ENCODE measurements at places on chromosomes 1 and 21.
A peak's percentile ranks its signal among the peaks of the same experiment; 100 is the strongest.

DNA sequence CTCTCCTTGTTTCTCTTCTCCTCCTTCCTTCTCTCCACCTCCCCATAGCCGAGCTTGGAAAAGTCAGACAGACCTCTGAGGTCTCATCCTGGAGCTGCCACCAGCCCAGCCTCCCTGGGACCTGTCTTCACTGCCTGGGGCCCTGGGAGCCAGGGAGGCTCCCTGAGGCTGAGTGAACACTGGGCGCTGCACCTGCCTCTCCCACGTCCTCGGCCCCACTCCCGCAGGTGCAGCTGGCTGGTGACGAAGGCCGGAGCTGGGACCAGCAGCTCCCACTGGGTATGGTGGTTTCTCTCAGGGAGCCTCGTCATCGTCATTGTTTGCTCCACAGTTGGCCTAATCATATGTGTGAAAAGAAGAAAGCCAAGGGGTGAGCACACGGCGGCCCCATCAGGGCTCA lies 5.3 kb downstream of the TNFRSF14 start:
- no peak for DNase-seq

DNA sequence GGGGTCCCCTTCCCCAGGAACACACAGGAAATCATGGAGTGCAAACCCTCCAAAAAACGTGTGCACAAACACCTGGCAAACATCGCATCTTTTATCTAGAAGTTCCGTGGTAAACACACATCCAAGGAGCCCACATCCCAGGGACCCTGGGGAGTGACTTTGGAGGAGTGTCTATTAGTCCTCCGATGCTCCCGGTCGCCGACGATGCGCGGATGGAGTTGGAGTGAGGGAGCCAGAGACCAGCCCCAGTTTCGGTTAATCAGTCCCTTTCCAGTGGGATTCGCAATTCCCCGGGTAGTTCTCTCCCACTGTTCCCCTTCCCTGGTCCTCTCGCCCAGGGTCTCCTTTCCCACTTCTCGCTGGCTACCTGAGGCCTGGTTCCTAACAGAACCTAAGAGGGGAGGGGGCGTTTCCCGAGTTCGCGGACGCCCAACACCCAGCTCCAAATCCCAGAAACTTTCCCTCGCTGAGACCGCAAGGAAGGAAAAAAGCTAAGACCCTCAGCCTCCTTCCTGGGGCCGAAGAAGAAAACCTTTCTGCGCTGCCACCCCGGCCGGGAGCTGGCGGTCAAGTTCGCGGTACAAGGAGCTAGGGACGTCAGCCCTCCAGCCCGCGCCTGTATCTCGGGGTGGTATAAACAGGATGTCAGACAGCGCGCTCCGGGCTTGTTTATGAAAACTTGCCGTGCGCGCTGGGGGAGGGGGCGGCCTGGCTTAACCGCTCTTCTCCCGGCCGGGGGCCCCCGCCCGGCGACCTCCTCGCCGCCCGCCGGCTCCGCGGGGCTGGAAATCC lies 787 bp downstream of the JAK1 start:
- DNase-seq = no peak

- no peak for DNase-seq
Measured at GRCh38 chr1:55468142-55468795, 253.1 kb upstream of the USP24 start.

- DNase-seq = no peak
Measured at GRCh38 chr1:182381962-182382819, 9.4 kb downstream of the GLUL start.

- DNase-seq = no peak
Measured at GRCh38 chr1:203508463-203509073, 14.6 kb downstream of the OPTC start.

GRCh38 chr1:182720463-182720862 lies 36.1 kb upstream of the RGS8 start:
- DNase-seq = no peak

DNA sequence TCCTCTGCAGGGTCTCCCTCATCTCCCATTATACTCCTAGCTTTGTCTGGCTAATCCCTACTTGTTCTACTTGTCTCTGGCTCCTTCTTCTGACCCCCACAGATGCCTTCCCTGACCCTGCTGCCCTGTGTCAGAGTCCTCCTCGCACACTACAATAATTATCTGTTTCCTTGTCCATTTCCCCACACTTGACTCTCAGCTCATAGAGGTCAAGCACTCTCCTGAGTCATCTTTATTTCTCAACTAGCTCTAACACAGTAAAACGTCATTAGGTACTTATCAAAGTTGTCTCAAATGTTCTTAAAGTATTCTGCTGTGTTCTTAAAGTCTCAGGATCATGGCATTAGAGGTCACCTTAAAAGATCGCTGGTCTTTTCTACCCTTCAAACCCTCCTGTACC lies 47.1 kb downstream of the C8A start:
- no peak for DNase-seq

- no peak for DNase-seq
Measured at GRCh38 chr1:116763787-116764465, 9.7 kb downstream of the CD2 start.

- no peak for DNase-seq
Measured at GRCh38 chr1:47765236-47765635, 231.9 kb downstream of the TRABD2B start.

DNA sequence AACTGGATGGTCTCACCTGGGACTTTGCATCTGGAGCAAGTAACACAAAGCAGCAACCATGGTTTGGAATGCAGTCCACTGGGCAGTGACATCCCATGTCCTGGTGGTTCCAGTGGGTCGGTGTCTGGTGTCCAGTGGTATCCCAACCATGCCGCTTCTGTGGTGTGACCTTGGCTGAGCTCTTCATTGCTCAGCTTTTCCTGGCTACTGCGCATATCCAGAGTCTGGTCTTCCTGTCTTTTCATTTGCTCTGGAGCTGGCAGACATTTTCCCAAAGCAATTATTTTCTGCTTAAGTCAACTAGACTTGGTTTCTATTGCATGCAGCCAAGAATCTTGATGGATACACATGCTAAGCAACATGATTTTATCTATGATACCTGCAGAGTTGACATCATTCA lies 28.4 kb upstream of the CD2 start:
- DNase-seq = no peak

GRCh38 chr1:1123581-1124507 lies 8.0 kb upstream of the C1orf159 start:
- no peak for DNase-seq

DNA sequence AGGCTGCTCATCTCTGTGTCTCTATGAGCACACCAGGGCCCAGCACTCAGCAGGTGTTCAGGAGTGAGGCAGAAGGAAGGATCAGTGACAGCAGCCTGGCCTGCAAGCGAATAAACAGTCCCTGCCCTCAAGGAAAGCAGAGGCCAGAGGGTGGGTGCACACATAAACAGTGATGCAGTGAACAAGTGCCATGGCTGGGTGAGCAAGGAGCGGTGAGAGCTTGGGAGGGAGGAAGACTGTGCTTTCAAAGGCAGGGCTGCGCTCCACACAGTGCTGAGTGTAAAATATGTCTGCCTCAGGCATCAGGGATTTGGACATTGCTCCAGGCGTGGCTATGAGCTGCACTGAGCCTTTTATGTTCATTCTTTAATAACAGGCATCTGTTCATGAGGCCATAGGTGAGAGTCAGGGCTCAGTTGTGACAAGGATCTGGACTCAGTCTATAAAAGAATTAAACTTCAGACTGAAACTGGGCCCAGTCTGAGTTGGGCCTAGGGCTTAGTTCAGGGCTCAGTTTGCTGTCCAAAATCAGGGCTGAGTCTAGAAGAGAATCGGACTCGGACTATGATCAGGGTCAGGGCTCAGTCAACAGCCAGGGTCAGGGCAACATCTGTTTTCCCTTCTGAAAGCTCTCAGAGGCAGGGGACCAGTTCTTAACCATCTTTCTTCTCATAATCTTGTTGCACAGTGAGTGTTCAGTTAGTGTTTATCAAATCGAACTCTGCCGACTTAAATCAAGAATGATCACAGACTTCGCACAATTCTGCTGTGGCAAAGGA lies 213.7 kb downstream of the FOXD2 start:
- DNase-seq = no peak

- DNase-seq = no peak
Measured at GRCh38 chr1:60762176-60762575, 320.2 kb upstream of the NFIA start.

DNA sequence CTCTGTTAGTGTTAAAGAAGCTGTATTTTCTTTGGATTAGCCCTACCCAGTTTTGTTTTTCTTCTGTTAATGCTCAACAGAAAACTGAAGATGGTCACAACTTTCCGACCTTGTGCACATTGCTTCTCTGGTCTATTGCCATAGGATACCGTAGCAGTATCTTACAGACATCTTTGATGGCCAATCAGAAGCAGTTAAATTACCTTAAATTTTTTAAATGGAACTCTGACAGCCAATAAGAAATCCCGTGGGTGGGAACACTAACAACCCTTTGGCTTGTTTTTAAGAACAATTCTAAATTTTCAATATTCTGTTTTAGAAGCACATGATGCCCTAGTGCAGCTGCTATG lies 17.2 kb downstream of the NFYC start:
- DNase-seq = peak; percentile 79

GRCh38 chr21:45458281-45459170 lies 53.6 kb downstream of the COL18A1 start:
- DNase-seq = no peak

DNA sequence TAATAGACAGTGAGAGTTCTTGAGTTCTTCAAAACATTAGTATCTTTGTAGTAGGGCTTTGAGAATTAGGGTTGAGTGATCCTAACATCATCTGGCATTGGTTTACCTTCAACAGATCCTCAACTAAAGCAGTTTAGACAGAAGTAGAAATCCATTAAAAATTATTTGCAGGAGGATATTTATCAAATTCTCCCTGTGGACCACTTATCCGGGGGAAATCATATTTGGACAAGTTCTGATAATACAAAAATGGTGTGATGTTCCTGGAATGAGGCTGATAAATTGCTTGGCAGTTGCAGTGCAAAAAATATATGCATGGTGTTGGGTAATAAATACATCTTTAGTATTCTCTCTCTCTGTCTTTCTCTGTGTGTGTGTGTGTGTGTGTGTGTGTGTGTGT lies 115.1 kb upstream of the CHODL start:
- no peak for DNase-seq

GRCh38 chr1:59880735-59881134 lies 45.8 kb downstream of the CYP2J2 start:
- no peak for DNase-seq

DNA sequence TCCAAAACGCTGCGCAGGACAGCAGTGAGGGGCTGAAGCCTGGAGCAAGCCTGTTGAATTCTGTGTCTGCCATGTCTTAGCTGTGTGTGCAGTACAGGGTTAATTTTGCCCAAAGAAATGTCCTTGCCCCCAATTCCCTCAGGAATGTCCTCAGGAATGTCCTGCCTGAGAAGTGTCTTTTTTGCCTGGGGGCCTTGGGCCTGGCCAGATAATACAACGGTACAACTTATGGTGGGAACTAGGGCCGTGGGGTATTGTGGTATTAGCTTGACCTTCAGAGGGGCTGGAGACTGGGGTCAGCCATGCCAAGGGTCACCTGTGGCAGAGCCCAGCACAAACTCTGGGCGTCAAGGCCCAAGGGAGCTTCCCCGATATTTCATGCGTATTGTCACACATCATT lies 107.7 kb downstream of the AJAP1 start:
- DNase-seq = no peak

GRCh38 chr1:27548136-27548853 lies 55.6 kb downstream of the AHDC1 start:
- DNase-seq = no peak

Measured in HS-5 (cell line).